ENCODE measurements at places on chromosomes 5 and 9. TPM values are rescaled to one million over a fixed set of nuclear protein-coding genes. Genes with fewer than 3 reads are reported as not detected.

The NNT gene
- total RNA-seq, result 32.5 TPM

The SPATA31E1 gene
- total RNA-seq, result not detected

The TCOF1 gene
- 46.0 TPM for total RNA-seq

The CCL27 gene
- not detected for total RNA-seq

DNA sequence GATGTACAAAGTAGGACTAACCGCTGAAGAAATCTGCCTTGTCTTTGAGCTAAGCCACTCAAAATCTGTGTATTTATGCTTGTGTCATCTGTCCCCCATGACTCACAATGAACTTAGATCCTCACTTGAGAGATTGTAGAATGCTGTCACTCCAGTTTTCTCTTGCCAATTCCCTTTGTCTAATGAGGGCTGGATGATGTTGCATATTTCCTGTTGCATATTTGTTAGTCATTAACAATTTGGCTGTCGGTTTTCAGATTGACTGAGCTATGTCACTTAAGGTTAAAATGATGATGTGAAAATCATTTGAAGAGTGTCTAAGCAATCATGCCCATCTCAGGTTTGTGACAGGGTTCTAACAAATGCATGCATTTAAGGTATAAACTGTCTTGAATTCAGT is 481.7 kb downstream of the CDH10 start:
- DNase-seq, result peak; percentile 75

DNA sequence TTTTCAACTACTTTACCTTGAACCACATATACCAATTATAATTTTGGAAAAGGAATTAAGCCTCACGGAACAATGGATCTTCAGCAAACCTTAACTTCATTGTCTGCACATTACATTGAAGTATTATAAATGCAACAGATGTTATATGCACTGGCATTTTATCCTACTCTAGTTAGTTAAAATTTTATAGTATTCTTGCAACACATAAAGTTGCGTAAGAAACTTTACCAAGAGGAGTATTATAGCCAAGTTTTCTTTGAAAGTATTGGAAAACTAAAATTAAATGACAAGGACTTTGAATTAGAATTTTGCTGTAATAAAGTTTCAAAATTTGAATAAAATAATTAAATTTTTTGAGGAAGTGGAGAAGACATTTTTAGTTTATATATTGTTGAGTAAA is 63.4 kb upstream of the SREK1 start:
- DNase-seq, result no peak

GRCh38 chr5:160742446-160742845 is 109.6 kb downstream of the ATP10B start:
- DNase-seq, result no peak

DNA sequence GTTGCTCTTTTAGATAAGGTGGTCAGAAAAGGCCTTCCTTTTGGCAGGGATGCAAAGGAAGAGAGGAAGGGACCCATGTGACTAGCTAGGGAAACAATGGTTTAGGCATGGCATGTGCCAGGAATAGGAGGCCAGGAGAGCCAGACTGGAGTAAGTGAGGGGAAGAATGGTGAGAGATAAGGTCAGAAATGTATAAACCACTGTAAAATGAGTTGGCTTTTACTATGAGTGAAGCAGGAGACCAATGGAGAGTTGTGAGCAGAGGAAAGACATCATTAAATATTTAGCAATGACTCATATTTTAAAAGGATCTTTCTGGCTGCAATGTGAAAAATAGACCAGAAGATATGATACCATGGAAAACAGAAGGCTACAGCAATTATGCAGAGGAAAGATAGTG is 50.9 kb downstream of the AP3B1 start:
- DNase-seq, result no peak

GRCh38 chr9:6996061-6996854 is 238.5 kb downstream of the KDM4C start:
- DNase-seq, result no peak

GRCh38 chr5:135697959-135698345 is 119.2 kb upstream of the CXCL14 start:
- no peak for DNase-seq

DNA sequence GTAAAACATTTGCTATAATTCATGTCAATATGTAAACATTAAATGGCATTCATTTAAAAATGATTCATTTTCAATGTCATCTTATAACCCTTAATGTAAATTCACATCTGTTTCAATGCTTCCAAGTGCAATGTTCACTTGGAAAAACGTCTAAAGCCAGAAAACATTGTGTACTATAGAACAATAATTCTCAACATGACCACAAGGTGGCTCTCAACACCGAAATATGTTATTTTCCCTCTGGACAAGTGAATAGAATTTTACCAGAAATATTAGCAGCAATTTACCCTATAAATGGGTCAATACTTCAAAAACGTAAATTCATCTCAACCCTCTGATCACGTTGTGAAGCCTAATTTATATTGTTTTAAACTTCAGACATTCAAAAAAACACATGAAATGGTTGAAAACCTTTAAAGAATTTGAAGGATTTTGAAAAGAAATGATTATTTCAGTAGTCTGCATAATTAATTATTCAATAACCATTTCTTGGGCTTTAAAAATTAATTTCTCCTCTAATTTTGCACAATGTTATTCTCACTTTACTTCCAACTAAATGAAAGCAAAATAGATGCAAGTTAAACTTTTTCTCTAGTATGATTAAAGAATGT is 11.0 kb downstream of the CDH10 start:
- peak; percentile 21 for DNase-seq

DNA sequence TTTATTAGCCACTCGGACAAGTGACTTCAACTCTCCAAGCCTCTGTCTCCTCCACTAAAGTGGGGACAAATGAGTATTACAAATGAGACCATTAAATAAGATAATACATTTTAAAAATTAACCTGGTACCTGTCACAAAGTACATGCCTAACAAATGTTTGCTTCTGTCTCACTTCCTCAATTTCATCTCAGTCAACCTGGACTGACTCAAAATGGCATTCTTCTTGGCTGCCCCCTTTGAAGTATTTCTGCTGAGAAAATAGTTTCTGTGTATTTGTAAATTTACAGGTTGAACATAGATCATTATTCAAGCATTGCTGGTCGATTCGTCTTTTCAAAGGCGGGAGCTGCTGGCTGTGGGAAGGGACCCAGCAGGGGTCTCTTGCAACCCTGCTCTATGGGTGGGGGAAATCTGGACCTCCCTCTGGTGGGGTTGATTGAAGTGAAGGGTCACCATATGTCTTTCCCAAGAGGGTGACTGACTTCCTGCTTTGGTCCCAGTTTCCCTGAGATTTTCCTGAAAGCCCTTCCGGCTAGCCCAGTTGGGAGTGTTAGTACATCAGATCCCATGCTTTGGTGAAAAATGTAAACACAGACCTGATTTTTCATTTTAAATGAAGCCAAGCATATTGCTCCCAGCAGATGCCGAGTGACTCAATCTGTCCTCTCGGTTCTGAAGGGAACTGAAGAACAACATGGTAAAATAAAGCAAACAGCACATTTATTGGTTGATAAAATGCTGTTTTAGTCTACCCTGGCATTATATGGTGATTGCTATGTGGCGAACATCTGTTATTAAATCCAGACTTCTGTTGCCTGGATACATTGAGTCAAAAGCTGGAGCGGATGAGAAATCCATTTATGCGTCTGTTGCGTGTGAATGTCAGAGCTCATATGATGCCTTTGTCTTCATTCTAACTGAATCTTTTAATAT is 73.0 kb downstream of the KCNIP1 start:
- DNase-seq, result no peak

DNA sequence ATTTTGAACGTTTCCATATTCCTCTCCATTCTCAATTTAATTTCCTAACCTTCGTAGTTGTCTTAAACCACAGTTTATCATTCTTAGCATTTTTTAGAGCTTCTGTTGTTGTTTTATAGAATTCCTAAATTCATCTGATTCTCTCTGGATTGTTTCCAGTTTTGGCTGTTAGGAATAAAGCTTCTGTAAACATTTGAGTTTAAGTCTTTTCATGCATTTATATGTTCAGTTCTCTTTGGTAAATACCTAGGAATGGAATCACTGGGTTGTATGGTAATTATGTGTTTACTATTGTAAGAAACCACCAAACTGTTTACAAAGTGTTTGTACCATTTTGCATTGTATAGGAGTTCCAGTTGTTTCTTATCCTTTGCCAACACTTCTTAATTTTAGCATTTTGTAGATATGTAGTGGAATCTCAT is 29.7 kb downstream of the GPR21 start:
- DNase-seq, result no peak

All from Caki2 (cell line).